ENCODE measurements at places on chromosomes 2 and 18.

DNA sequence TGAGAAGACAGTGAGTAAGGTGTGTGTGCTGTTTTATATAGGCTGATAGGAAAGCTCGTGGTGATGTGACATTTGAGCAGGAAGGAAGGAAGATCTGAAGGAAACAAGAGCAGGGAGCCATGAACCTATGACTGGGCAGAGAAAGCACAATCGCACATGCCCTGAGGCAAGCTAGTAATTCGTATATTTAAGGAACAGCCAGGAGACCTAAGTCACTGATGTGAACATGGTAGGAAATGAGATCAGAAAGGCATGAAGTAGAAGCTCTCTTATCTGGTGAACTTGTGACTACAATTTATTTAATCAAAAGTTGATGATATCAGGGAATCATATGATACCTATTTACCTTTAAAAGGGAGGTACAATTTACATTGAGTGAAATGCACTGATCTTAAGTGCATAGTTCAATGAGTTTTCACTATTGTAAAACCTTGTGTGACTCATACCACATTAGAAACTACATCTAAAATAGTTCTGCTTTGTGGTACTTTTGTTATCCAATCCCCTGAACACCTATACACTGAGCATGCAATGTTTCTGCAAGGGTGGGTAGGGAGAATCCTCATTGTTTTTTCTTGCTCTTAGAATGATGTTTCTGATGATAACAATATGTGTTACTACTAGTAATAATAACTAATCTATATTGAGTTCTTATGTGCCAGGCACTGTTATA lies 67.5 kb downstream of the GALNT13 start:
- no peak for DNase-seq

GRCh38 chr2:44433895-44434294 lies 72.1 kb downstream of the CAMKMT start:
- DNase-seq, result no peak

GRCh38 chr2:4561196-4561595 lies 857.8 kb downstream of the DCDC2C start:
- DNase-seq, result no peak

GRCh38 chr2:135815269-135815668 lies 21.7 kb downstream of the LCT start:
- no peak for DNase-seq

GRCh38 chr18:58533766-58534165 lies 95.1 kb downstream of the ALPK2 start:
- no peak for DNase-seq

- no peak for DNase-seq
Observed at GRCh38 chr18:2494921-2495320, 76.4 kb downstream of the METTL4 start.

GRCh38 chr2:6368281-6368680 lies 497.4 kb downstream of the CMPK2 start:
- peak; percentile 61 for DNase-seq

- peak; percentile 10 for DNase-seq
Observed at GRCh38 chr2:66683599-66683998, 248.7 kb downstream of the MEIS1 start.

DNA sequence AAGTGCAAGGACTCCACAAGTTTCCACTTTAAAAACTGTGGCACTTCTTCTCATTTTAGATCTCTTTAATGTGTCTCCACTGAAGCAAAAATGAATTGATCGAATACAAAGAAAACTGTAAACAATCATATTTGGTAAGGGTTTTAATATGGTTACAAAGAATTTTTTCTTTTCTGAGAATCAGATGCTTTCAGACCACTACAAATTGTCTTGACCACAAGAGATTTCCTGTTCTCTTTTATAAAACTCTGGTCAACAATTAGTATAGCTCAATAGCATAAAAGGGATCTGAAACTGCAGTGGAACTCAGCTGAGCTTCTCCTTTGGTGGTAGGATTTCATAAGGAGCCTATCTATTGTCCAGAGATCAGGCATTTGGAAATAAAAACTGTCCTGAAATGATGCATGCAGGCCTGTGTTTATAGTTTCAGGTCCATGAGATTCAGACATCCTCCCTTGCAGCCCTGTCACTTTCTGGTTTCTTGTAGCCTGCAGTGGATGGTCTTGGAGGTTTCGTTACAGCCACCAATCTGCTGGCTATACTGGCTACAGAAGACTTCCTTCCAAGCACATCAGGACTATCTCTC lies 120.0 kb downstream of the DOCK10 start:
- no peak for DNase-seq

DNA sequence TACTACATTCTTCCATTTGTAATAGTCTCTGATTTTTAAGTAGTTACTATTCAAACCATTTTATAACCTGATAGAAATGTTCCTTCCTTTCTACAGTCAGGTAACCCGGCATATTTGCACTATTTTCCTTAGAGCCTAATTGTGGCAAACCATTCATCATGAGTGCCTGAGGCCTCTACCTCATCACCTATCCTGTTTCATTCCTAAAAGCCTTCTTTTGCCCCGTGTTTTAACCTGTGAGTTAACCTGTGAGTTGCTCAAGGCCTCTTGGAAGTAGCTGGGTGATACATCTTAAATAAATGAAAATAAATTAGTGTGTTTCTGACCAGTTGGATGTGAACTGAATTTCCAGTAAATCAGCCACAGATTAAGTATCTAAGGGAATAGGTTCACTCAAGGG lies 6.5 kb upstream of the KLHL29 start:
- DNase-seq, result no peak

DNA sequence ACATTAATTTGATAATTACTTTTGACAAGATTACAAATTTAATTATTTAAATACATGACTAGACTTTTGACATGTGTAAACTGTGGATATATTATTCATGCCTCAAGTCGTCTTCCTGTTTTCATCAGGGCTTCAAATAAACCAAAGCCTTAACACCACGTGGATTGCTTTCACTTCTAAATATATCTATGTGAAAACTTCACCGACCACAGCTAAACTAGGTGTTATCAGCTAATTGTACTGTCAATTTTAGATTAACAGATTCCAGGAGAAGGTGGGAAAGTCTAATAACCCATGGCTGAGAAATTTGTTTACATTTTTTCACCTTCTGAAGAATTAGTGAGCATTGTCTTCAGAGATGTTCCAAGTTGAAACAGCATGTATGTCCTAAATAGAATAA lies 494.7 kb upstream of the FAM98A start:
- DNase-seq, result no peak

GRCh38 chr18:33575451-33575850 lies 2.6 kb upstream of the ASXL3 start:
- no peak for DNase-seq

DNA sequence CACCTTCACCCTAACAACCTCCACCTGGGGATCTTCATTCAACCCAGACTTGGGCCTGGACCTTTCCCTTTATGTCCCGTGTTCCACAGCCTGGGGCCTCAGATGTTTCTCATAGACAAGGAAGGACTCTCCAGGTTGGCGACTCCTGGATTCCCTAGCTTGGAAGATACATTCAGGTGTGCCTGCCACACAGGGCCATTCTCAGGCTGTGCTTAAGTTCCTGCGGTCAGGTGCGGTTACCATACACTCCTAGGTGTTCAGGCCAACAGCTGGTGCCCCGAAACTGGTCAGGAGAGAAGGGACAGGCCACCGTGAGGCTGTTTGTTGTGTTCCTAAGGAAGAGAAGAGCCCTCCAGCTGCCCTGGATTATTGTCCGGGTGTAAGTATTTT lies 15.6 kb downstream of the SLC4A3 start:
- no peak for DNase-seq

- DNase-seq, result no peak
Observed at GRCh38 chr2:180324182-180324581, 317.1 kb upstream of the CWC22 start.

- no peak for DNase-seq
Observed at GRCh38 chr2:97840198-97840597, 126.8 kb downstream of the ZAP70 start.

Measured in muscle of back (tissue), 13 donors.